Activated CD4-positive, alpha-beta T cell treated with anti-CD3 and anti-CD28 coated beads, Interleukin-2, amount 50 U/mL, for 16 hours (primary cell): ENCODE measurements at places on chromosomes 12 and 14.

DNA sequence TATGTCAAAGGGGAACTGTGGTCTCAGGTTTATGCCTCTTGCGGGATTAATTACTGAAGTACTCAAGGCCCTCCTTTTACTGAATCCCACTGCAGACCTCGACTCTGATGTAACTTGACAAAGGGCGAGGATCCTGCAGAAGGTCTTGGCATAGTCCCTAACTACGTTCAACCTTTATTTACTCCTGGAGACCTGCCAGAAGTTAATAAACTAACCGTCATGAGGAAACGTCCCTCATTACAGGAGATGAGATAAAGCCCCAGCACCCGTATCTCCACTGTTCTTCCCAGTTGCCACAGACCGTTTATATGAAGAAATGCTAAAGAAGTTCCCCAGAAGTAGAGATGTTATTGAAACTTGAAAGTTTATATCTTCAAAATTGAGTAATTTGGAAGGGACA, 190.9 kb downstream of the ETV6 start:
- no peak for DNase-seq

DNA sequence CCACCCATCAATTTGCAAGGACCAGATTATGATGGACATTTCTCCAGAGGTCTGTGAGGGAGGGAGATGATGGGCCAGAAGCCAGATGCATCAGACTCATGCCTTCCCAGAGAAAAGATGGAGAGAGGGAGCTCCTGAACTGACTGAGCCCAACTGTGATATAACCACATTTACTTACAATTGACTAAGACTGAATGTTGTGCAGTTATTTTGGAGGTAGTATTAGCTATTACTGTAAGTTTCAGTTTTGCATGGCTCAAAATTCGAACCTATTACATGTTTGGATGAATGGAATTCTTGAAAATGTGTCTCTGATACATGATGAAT, 211.1 kb upstream of the SFSWAP start:
- DNase-seq: no peak

DNA sequence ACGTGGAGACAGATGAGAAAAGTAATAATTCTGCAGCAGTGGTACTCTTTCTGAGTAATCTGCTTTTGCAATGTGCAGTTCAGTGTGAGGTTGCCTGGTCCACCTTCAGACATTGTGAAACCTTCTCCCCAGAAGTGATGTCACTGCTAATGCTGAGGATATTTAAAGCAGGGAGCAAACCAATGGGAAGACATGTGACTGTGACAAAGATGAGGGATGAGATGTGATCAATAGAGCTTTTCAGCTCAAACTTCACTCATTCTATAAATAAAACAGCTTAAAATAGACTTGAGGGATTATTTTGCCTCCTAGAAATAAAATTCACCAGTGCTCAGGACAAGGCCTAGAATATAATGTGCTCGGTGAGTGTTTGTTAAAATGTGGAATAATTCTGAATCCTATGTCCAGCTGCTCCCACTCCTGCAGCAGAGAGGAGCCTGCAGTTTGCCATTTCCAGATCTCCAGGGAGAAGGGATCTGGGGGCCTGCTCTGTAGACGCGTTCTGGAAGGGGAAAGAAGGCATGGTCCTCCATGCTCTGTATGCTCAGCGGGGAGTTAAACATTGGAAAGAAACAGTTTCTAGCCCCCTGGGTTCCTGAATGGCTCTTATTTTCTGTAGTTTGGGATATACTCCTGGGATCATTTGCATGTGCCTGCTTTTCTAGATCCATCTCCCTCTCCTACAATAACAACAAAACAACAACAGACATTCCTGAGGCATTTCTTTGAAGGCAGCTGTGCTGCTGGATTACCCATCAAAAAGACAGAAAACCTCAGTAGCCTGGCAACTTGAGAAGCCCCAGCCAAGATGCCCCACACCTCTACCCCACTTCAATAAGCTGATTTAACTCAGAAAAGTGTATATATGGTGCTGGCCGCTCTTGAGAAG, 8.9 kb downstream of the SLC7A8 start:
- DNase-seq: no peak

DNA sequence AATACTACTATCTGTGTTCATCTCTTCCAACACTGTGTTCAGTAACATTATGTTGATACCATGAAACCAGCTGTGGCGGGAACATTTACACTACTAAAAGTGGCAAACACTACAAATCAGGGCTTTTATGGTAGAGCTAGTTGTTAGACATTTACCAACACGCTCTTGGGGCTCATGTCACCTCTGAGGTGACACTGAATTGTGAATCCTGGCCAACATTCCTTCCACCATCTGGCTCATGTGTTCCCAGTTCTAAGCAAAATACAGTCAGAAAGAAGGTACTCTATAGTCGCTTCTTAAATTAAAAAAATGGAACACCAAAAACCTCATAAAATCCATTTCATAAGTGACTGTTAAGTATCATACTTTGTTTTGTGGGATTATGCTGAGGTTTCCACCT, 436.6 kb downstream of the FUT8 start:
- DNase-seq: no peak

GRCh38 chr14:103833711-103834110, 13.7 kb downstream of the PPP1R13B start:
- DNase-seq: no peak

GRCh38 chr12:107990325-107990724, 138.8 kb upstream of the WSCD2 start:
- DNase-seq: peak; percentile 23

- no peak for DNase-seq
Measured at GRCh38 chr12:65885312-65885711, 61.0 kb downstream of the HMGA2 start.

DNA sequence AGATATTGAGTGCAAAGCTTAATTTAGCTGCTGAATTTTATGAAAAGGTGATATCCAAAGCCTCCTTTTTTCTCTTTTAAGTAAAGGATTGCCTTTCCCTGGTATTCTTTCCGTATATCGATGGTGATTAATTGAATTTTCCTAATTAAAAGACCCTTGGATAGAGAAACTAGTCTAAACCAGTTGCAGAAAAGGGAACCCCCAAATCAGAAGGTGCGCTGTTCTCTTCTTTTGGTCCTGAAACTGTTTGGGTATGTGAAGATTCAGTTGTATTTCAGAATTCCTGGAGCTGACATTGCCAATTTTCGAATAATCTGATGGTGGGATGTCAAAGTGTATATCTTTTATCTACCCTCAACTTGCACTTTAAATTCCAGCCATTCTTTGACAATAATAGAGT, 1.9 kb downstream of the GPHN start:
- no peak for DNase-seq

DNA sequence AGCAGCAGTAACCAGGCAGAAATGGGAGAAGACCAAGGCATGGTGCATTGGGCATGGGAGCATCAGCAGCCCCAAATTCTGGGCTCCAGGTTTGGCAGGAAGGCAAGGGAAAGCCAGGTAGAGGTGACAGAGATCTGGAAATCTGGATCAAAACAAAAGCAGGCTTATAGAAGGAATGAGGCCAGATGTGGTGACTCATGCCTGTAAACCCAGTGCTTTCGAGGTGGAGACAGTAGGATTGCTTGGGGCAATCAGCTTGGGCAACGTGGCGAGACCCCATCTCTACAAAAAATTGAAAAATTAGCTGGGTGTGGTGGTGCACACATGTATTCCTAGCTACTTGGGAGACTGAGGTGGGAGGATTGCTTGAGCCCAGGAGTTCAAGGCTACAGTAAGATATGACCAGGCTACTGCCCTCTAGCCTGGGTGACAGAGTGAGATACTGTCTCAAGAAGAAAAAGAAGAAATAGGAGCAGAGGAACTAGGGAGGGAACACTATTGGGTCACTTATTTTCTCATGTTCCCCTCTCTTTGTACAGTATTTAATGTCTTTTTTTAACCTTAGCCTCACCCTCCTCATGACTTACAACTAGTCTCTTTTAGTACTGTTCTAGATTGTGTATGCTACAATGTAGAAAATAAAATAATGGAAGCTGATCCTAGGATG, 25.1 kb downstream of the SLC4A8 start:
- DNase-seq: no peak

GRCh38 chr12:106941481-106942156, 14.1 kb upstream of the TMEM263 start:
- no peak for DNase-seq

- no peak for DNase-seq
Measured at GRCh38 chr14:80403036-80403435, 191.7 kb upstream of the DIO2 start.

- peak; percentile 11 for DNase-seq
Measured at GRCh38 chr14:36580856-36581831, 1.3 kb downstream of the NKX2-8 start.
